Hair follicular keratinocyte (primary cell): ENCODE measurements at places on chromosomes 12 and 14. TPM values are rescaled to one million over a fixed set of nuclear protein-coding genes. Genes with fewer than 3 reads are reported as not detected.

The PRH2 gene
- total RNA-seq = not detected in 2 replicates

The KRT72 gene
- not detected in 2 replicates for total RNA-seq

The MAP1LC3B2 gene
- 0.19 and 0.70 TPM in 2 replicates for total RNA-seq

The SIX4 gene
- 9.5 and 12.3 TPM in 2 replicates for total RNA-seq

The SELPLG gene
- total RNA-seq = 0.08 and 0.46 TPM in 2 replicates

The TAS2R31 gene
- total RNA-seq = 0.39 TPM in 1 of 2 replicates, not detected in the other
